ENCODE measurements at places on chromosomes 2 and 18.

GRCh38 chr18:56983275-56983992 lies 163.5 kb upstream of the BOD1L2 start:
- DNase-seq = no peak

DNA sequence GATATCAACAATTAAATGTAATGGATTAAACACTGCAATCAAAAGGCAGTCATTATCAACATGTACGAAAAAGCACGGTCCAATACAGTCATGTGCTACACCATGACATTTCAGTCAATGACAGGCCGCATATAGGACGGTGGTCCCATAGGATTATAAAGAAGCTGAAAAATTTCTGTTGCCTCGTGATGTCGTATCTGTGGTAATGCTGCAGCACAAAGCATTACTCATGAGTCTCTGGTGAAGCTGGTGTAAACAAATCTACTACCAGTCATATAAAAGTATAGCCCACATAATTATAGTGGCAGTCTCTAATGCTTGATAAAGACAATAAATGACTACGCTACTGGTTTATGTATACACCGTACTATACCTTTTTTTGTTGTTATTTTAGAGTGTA lies 58.4 kb downstream of the RABL2A start:
- DNase-seq = no peak

DNA sequence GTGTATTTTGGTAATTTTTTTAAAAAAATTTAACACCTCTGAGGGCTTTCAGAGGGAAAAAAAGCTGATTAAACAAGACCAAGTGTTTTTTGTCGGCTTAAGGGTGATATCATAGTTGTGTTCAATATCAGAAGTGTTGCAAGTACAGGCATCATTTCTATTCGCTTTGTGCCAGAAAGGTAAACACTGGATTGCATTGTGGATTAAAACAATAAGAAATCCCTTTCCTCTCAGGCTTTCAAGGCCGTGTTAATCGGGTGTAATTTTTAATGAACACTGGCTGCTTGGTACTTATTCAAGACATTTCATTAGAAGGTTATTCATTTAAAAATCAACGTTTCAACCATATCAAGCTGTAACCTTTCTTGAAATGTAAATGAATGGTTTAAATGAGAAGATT lies 18.3 kb downstream of the FIGN start:
- DNase-seq = no peak

- DNase-seq = no peak
Measured at GRCh38 chr18:23730857-23731256, 41.6 kb downstream of the LAMA3 start.

DNA sequence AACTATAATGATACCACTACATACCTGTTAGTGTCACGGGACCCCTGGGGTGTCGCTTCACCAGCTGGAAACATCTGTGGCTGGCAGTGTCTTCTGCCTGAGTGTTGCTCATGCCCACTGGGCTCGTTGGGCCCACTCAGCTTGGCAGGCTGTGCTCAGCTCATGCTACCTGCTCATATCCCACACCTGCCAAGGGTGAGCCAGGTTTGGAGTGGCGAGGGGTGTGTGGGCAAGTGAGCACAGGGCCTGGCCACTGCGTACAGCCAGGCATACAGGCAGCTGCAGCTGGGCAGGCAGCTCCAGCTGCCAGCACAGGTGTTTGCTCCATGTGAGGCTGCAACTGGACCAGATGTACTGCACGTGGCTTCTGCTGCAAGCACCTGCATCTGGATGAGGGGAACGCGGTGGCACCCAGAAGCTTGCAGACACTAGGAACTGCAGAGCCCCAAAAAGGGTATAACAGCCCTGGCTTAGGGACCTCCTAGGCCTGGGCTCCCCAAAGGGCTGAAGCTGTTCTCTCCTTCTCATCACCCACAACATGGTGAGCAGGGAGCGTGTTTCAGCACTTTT lies 70.1 kb downstream of the SUCLG1 start:
- DNase-seq = no peak

DNA sequence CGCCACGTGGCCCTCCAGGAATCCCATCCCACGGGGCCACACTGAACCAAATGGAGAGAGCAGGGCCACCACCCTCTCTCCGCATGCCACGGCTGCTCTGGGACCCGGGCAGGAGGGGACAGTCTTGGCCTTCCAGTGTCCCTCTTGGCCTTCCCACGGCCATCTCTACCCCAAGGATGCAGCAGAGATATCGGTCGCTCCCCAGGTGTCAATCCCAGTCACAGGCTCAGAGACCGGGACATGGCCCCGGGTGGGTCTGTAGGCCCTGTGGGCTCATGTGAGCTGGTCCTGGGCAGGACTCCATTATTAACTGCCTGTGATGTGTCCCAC lies 15.3 kb downstream of the CAPN10 start:
- no peak for DNase-seq

- DNase-seq = no peak
Measured at GRCh38 chr2:159998961-159999360, 63.5 kb downstream of the PLA2R1 start.

DNA sequence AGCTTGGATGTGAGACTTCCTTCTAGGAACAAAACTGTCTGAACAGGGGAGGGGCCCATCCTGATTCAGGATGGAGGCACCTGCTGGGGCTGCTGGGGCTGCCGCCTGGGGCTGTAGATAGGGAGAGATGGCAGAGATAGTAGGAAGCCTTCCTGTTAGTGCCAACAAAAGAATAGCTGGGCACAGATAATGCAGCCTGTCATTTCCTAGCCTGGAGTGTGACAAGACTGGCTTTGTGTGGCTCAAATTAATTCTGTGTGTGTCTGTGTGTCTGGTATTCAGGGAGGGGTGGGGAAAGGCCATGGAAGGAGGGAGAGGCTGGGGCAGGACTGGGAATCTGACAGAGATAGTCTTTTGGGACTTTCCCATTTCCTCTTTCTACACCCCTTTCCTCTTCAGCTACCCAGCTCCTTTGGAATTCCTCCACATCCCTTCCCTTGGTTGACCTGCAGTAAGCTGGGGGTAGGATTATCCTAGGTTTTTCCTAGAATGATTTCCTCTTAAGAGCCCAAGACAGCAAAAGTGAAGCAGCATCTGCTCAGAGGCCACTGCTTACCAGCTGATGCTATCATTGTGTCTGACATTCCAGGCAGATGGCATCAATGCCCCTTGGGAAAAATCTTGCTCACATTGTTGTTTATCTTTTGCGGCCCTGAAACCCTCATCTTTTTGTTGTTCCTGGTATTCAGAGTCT lies 144.9 kb upstream of the LHCGR start:
- DNase-seq = no peak

DNA sequence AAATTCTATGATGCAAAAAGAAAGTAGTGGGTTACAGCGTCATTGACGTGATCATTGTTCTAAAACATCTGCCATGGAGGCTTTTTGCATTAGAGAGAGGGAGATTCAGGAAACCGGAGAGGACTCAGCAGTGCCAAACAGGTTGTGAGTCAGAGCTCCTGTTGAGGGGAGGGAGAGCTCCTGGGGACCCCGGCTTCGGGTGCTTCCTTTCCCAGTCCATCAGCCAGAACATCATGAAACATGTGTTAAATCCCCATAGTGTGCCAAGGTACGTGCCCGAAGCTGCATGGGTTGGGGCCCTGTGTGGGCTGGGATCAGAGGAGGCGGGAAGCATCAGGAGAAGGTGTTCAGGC lies 791 bp upstream of the CYRIA start:
- DNase-seq = no peak

GRCh38 chr2:40740419-40740818 lies 288.5 kb upstream of the SLC8A1 start:
- no peak for DNase-seq

DNA sequence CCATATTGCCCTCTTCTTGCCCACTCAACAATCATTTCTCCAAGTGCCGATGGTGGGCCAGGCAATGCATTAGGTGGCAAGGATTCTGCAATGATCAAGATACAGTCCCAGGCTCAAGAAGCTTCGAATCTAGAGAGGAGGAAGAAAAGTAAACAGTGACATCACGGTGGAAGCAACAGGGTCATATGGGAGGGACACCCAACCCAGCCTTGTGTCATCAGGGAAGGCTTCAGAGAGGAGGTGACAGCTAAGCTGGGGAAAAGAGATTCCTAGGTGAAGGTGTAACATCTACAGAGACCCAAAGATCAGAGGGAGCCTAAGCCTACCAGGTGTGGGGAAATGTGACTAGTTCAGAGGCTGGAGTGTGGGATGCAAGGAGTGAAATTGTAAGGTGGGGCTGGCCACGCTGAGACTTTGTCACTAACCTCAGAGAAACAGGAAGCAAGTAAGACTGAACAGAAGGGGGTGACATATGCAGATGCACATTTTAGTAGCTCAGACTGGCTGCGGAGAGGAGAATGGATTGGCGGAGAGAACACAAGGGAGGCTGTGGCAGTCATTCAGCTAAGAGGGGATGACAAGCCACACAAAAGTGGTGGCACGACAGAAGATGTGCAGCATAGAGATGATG lies 104.9 kb downstream of the ANKRD44 start:
- no peak for DNase-seq

DNA sequence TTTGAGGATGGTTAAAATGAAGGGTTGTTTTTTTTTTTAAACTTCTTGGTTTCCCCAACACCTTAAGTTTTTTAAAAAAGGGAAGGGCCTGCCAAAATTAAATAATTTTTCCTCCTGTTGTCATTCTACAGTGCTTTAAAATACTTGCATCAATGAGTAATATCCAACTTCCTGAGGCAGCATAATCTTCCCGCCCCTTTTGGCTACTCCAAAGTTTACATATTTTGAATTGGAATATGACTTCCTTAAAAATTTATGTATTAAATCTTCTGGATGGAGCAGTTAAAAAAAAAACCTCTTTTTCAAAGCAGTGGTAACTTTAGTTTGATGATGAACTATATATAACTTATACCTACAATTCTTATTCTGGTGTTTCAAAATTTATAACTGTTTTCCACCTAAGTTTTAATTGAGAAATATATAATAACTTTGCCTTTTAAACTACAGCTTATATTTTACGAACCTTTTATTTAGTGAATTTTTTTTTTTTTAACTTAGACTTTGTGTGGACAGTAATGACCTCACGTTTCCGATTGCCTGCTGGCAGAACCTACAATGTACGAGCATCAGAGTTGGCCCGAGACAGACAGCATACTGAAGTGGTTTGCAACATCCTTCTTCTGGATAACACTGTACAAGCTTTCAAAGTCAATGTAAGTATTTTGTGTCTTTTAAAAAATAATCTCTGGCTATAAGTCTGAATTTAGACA lies 49.8 kb downstream of the PTPN4 start:
- no peak for DNase-seq

- no peak for DNase-seq
Measured at GRCh38 chr18:12593866-12594265, 64.0 kb downstream of the SPIRE1 start.

GRCh38 chr2:138974651-138975050 lies 194.5 kb upstream of the NXPH2 start:
- DNase-seq = no peak

GRCh38 chr2:127951026-127951425 lies 65.3 kb upstream of the AMMECR1L start:
- DNase-seq = no peak

DNA sequence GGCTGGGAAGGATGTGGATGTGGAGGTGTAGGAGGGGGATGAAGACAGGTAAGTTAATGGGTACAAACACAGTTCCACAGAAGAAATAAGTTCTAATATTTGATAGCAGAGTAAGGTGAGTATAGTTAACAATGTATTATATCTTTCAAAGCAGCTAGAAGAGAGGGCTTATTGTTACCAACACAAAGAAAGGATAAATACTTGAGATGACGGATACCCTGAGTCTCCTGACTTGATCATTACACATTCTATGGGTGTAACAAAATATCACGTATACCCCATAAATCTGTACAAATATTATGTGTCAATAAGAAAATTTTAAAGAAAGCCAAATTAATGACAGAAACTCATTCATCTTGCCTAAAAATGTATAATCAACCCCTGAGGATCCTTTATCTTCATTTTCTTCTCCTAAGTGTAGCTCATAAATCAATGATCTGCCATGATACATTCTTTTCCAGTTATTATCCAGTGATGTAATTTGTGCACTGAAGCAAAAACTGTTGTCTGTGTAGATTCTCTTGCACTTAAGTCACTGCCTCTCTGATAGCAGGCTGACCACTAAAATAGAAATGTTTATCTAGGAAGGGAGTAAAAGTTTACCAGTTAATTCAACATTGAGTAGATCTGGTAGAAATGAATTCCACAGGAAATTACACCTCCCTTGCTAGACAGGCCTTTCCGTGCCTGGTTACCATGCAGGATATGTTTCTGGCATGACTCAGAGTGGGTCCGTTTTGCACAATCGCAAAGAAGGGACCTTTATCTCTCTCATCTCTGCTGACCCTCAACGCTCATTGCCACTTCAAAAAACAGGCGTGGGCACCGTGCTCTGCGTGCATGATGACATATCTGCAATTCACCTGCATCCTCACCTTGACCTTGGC lies 249.7 kb upstream of the NCKAP5 start:
- DNase-seq = no peak

DNA sequence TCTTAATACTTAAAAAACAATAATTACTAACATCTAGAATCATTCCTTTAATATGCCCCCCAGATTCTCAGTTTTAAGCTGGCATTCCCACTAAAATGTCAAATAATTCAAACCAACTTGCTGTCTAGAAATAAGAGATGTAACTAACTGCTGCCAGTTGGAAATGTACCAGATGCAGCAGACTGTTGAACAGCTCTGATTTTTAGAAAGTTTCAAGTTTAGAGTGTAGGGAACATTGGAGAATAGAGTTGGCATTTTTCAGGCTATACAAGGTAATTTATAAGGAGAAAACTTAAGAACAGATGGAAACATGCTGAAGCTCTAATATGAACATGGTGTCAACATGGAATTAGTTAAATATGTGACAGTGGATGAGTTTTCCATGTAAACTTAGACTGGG lies 101.4 kb downstream of the PTRHD1 start:
- DNase-seq = no peak

- no peak for DNase-seq
Measured at GRCh38 chr2:19111354-19111753, 247.1 kb downstream of the OSR1 start.

DNA sequence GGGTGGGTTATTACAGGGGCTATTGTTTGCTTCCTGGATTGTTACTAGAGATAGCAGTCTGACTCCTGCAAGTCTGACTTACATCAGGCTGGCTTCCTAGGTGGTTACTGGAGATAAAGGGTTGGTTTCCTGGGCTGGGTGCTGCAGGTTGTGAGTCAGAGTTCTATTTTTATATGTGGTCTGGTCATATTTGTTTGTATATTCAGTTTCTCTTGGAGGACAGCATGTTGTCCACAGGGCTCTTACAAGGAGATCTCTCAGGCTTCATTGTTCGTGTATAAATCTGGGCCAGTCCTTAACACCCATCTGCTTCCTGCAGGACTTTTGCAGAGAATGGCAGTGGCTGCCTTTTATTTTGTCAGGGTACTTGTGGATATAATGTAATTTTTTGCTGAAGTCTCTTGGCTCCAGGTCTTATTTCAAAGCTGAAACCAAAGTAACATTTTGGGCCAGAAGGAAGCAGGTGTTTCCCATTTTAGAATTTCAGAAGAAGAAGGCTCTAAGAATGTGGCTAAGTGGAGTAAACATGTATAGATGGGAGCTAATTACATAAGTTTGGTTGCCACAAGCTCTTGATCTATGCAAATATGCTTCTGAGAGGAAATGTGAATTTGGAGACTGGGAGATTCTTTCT lies 65.9 kb upstream of the SLC16A14 start:
- no peak for DNase-seq

- no peak for DNase-seq
Measured at GRCh38 chr2:109535217-109535946, 78.4 kb downstream of the SEPTIN10 start.

Data from type B pancreatic cell (in vitro differentiated cells).